Activated naive CD8-positive, alpha-beta T cell treated with anti-CD3 and anti-CD28 coated beads, Interleukin-2, amount 50 U/mL, for 16 hours (primary cell): ENCODE measurements at places on chromosomes 12 and 14.

DNA sequence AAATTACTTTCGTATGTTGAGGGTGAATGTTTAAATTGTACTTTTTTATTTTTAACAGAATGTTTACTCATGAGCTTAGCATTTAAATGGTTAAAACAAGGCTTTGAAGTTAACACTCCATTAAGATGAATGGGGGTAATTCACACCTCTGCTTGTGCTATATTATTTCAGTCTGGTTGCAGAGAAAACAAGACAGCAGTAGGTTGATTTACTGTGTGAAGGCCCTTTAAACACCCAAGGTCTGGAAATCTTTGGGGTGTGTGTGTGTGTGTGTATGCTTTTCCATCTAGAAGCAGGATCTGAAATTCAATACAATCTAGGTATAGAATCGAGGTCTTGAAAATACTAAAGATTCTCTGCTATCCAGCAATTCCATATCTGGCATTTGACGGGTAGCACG is 83.8 kb downstream of the SLC38A6 start:
- DNase-seq, result no peak

DNA sequence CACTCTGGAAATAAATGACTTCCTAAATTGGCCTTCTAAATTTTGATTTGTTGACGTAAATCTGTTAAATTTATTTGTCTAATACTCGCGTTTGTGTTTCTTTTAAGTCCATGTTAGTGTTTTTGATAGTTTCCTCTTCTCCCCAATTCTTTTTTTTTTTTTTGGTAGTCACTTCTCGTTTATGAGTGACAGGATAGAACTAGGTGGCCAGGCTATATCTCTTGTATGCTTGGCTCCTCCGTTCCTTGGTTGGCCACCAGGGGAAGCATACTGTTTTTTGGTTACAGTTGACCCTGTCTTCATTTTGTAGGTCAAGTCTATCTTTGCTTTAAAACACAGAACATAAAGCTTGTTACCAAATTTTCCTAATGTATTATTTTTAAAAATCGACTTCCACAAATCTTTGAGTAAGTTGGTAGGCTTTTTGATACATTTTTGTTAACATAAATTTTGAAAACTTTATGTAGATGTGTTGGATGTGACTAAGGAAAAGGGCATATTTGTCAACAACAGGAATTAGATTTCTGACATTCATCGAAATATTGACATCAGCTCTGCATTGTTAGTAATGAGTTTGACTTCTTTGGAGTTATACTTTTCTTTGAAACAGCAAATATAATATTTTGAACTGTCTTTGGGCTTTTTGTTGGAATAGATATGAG is 2.2 kb downstream of the RCOR1 start:
- peak; percentile 15 for DNase-seq

DNA sequence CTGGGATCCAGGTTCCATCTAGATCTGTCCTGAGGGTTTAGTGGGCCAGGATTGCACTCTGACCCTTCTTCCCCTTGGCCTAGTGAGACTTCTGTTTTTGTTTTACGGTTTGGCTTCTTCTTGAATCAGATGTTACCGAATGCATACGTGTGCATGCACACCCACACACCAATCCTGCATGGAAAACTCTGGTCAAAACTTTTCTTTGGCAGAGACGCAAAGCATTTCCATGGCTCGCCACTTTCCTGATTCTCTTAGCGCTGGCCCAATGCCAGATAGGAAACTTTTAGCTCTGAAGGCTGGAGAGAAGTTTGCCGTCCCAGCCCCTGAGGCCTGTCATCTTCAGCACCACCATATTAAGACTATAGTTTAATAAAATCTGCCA is 67.4 kb upstream of the ACTN1 start:
- no peak for DNase-seq

GRCh38 chr12:46531059-46531785 is 158.6 kb upstream of the SLC38A2 start:
- no peak for DNase-seq

DNA sequence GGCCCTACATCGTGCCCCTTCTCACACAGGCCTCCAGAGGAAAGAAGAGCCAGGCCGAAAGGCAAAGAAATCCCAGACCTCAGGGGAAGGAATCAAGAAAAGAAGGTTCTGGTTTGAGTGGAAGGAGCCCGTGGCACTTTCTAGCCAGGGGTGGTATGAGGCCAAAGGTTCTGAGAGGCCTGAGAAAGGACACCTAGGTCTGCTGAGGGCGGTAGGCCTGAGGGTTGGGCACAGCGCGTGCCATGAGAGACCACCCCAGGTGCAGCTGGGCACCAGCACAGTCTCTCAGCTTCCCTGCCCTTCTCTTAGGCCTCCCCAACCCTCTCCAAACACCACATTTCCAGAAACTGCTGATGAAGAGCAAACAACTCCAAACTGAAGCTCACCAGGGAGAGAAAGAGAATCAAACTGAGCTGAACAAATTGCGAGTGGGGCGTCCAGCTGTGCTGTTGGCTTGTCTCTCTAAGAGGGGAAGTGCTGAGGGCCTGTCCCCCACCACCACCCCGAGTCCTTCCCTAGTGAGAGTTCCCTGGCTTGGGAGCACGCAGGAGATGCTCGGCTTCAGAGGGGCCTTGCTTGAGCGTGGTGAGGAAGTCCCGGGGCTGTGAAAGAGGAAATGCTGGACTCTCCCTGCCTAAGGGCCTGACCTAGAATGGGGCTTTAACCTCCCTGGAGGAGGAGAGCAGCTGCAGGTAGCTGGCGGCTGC is 184.8 kb downstream of the ZFP36L1 start:
- no peak for DNase-seq

DNA sequence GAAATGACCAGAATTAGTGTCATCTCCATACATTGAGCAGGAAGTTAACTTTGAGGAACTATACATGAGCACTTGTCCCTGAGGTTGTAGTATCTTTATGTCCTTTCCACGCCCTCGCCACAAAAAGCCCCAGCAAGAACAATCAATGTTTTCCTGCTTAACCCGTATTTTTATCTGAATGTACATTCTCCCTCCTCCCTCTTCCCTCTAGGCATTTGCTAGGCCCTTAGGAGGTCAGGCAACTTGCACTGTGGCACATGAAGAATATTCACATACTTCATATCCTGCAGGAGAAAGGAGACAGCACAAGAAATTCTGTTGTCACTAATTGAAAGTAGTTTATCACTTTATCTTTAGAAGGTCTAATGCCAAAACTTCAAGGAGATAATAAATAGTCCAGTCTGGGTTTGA is 18.1 kb upstream of the DUSP6 start:
- DNase-seq, result no peak

- no peak for DNase-seq
Observed at GRCh38 chr12:98743362-98743953, 98.4 kb downstream of the APAF1 start.

GRCh38 chr12:79678306-79678705 is 12.5 kb downstream of the PAWR start:
- no peak for DNase-seq

GRCh38 chr14:69666112-69666511 is 54.7 kb downstream of the SUSD6 start:
- DNase-seq, result no peak

DNA sequence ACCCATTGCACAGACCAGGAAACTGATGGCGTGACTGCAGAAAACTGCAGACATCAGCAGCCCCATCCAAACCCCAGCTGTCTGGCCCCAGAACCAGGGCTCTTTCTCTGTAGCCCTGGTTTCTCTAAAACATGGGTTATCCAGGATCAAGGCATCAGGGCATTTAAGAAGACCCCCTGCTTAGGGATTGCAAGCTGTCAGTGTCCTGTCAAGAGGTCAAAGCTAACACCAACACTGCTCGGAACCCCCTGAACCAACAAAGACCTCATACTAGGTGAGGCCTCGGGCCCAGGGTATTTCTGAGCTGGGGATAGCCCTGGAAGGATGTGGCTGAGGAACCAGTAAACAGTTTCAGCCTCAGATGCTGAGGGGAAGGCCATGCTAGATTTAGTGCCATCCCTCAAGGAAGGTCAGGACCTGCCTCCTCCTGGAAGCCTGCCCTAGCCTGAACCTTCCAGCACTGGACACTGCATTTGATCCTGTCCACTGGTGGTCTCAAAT is 39.2 kb downstream of the BCL11B start:
- no peak for DNase-seq

DNA sequence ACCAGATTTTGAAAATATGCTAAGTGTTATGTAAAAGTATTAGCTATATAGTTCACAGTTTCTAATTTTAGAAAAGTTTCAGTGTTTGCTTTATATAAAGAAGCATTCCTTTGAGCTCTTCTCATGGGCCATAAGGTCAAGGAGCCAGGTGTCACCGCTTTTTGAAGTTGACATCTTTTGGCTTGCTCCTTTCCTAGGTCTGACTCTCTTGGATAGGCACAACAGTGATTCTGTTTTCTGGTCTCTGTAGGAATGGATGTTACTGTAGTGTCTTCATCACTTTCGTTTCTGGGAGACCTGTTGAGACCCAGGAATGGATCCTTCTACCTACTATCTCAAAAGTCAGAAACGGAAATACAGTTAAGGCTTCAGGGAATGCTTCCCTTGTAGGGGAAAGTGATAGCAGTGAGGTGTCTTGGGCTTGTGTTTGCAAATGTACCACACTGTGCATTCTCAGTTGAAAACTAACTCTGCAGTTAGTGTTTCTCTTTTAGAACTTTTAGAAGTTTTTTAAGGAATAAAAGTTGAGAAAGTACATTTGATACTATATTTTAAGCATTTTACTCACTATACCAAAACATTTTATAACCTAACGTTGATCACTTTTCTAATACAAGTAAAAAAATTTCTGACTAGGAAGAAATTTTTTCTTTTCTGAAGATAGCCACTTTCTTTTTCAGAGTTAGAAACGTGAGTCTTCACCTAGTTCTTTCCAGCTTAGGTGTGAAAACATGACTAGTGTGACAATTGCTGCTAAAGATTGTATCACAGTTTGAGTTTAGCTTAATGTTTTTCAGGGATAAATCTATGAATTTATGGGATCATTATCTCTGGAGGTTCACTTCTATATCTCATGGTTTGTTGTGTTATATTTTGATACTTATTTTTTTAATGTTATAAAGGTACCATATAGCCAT is 20.8 kb downstream of the VRK1 start:
- DNase-seq, result no peak

- DNase-seq, result no peak
Observed at GRCh38 chr14:36751106-36751505, 89.4 kb downstream of the PAX9 start.

- DNase-seq, result no peak
Observed at GRCh38 chr12:5260591-5261086, 171.3 kb upstream of the NTF3 start.

DNA sequence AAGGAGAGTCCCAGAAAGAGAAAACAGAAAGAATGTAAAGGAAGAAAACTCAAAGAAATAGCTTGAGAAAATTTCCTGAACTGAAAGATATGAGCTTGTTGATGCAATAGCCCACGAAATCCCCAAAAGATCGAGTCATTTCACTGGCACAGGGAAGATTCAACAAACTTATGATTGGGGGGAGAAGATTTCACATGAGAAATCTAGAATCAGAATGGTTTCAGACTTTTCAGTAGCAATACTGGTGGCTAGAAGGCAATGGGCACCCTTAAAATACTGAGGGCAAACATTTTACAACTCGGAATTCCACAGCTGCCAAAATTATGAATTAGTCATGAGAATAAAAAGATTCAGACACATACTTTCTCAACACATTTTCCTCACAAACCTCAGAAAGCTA is 8.9 kb upstream of the KRT7 start:
- no peak for DNase-seq

DNA sequence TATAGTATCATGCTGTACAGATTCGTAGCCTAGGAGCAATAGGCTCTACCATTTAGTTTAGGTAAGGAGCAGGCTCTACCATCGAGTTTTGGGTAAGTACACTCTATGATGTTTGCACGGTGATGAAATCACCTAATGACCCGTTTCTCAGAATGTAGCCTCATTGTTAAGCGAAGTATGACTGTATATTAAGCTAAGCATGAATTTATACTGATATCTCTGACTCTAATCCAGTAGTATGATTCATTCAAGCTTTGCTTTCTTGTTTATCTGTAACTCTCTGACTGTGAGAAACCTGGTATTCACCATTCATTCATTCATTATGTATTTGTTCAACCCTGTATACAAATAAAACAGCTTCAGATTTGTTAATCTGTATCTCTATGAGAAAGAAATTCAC is 283.9 kb upstream of the PRICKLE1 start:
- DNase-seq, result no peak

DNA sequence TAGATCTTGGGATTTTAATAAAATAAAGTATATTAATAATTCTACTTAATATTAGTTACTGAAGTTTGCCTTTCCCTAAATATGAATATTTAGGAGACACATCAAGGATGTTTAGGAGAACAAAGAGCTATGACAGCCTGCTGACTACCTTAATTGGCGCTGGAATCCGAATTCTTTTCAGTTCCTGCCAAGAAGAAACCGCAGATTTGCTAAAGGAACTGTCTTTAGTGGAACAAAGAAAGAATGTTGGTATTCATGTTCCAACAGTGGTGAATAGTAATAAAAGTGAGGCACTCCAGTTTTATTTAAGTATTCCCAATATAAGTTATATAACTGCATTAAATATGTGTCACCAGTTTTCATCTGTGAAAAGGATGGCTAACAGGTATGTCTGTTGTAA is 54.5 kb downstream of the MIS18BP1 start:
- DNase-seq, result no peak

DNA sequence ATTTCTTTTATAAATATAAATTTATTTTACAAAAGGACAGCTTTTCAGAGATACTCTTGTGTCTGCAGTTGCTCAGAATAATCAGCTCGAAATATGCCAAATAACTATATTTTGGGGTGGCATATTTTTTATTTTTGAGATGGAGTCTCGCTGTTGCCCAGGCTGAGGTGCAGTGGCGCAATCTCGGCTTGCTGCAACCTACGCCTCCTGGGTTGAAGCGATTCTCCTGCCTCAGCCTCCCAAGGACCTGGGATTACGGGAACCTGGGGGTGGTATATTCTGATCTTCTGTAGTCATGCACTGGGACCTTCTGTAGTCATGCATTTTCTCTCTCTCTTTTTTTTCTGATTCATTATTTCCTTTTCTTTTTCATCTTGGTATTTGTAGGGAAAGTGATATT is 135.0 kb upstream of the AMIGO2 start:
- no peak for DNase-seq

- no peak for DNase-seq
Observed at GRCh38 chr12:77060883-77061240, 4.5 kb downstream of the E2F7 start.

DNA sequence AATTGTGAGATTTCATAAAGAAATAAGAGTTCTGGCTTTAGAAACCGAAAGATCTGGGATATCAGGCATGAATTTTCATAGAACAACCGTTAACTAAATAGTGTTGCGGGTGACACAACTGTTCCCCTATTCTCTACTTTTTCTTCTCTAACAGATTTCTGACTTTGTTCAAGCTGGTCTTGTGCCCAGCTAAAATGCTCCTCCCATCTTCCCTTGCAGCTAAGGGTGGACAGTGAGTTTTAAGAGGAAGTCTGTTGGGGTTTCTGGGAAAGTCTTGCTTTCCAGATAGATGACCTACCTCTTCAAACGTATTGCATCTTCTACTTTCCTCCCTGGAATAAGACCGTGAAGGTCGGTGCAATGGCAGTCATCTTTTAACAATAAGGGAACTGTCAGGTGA is 18.7 kb downstream of the CCDC63 start:
- DNase-seq, result no peak

GRCh38 chr14:54300881-54301280 is 95.9 kb upstream of the CDKN3 start:
- no peak for DNase-seq

- DNase-seq, result no peak
Observed at GRCh38 chr12:13167226-13167625, 29.3 kb upstream of the EMP1 start.

GRCh38 chr14:72443991-72444441 is 449.9 kb downstream of the DPF3 start:
- peak; percentile 1 for DNase-seq

GRCh38 chr12:88338486-88338885 is 196.4 kb downstream of the TMTC3 start:
- no peak for DNase-seq
